ENCODE measurements at places on chromosomes 2 and 18.
A peak's percentile ranks its signal among the peaks of the same experiment; 100 is the strongest.

DNA sequence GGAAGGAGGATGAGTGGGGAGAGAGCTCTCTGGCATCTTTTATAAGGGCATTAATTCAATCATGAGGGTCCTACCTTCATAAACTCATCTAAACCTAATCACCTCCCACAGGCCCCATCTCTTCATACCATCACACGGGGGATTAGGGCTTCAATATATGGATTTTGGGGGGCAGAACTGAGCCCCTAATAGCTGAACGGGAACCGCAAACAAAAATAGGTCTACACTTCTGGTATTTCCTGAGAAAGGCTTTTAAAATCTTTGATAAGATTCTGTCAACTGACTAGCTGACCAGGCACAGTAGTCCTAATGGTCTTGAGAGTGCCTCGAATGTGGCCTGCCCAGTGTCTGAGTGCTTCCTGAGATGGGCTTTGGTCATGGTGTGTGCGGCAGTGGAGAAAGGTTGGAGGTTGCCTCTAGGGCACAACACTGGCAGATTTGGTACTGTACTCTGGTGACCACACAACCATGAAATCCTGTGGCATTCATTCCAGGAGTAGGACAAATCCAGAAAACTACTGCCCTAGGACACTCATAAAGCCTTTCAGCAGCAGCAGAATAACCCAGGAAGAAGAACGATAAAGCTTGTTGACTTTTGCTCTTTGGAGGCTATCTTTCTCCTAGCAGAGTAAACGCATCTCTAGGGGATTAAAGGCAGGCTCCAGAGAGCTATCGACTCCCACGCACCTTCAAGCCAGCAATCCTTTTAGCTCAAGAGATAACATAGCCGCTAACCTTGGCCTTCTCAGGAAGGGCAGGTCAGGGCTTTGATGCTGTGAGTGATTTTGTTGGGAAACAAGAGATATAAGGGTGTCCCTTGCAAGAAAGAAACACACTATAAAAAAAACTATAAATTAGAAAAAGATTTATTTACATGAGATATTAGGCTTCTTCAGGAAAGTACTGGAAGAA lies 12.3 kb upstream of the APOB start:
- DNase-seq, result no peak

DNA sequence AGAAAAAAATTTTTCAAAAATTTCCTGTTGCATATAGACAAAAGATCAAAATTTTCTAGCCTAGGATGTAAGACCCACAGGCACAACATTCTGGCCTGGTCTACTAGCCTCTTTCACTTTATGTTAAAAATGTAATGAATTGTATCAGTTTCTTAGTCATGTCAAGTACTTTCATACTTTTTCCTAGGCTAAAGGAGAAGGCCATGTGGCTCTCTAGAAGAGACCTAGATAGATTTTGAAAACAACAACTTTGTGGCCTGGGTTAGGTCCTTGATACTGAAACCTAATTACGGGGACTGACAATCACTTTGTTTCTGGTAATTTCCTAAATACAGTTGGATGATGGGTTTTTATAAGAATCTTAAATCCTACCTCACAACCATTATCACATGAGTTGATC lies 74.8 kb upstream of the FSIP2 start:
- no peak for DNase-seq

DNA sequence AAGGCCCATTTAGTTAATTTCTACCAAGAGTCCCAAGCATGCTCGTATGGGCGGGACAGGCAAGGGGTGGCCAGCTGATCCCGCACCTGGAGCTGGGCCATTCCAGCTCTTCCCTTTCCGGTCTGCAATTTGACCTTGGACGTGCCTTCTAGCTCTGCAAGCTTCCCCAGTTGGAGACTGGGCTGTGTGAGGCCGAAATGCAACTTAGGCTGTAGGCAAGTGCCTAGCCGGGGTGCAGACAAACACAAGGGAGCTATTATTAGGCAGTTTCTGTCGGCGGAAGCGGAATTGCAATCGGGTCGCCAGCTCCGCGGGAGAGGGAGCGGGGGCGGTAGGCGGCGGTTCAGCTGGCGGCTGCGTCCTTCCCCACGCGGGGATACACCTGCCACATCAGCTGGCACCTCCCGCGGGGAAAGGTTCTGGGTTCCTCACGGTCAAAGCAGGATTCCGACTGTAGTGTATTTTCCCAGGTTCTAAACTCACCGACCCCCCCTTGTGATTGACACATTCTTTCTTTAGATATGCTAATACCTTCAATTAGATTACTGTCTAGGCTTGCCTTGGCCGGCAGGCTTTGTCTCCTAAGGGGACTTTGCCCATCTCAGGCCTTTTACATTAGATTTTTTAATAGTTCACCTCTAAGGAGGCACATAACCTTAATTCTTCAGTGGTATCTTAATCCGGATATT lies 17.1 kb upstream of the ZNF532 start:
- peak; percentile 30 for DNase-seq

GRCh38 chr2:134469516-134470115 lies 215.7 kb downstream of the MGAT5 start:
- DNase-seq, result no peak

- DNase-seq, result no peak
Measured at GRCh38 chr2:218381916-218382366, at the start of gene SLC11A1. Gene SLC11A1, plus strand, starts transcription at chr2:218382273. Its CDS starts 96 bp downstream, at chr2:218382369.

- no peak for DNase-seq
Measured at GRCh38 chr2:129904532-129905446, 74.7 kb upstream of the RAB6C start.

DNA sequence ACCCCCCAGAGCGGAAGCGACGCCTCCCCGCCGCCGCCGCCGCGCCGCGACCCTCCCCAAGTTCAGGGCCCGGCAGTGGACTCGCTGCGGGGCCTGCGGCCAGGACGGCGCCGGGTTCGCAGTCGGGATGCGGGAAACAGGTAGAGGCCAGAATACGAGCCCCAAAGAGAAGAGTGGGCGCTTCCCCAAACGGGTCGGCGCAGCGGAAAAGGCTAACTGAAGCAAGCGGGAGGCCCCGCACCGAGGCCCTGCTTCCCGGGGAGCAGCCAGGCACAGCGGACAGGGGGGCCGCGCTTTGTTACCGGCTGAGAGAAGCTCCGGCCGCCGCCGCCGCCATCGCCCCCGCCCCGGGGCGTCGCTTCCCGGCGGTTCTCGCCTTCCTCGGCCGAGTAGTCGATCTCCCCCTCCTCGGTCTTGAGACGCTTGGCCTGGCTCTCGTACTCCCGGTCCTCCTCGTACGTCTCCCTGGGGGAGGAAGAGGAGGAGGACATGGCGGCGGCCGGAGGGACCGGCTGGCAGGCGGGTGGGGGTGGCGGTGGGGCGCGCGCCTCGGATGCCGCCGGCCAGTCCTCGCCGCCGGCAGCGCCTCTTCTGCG lies 494 bp downstream of the HNRNPLL start:
- no peak for DNase-seq
